ENCODE measurements at places on chromosomes 2 and 18.

GRCh38 chr2:72148837-72149555, 1.3 kb upstream of the CYP26B1 start:
- peak; percentile 79 for DNase-seq

DNA sequence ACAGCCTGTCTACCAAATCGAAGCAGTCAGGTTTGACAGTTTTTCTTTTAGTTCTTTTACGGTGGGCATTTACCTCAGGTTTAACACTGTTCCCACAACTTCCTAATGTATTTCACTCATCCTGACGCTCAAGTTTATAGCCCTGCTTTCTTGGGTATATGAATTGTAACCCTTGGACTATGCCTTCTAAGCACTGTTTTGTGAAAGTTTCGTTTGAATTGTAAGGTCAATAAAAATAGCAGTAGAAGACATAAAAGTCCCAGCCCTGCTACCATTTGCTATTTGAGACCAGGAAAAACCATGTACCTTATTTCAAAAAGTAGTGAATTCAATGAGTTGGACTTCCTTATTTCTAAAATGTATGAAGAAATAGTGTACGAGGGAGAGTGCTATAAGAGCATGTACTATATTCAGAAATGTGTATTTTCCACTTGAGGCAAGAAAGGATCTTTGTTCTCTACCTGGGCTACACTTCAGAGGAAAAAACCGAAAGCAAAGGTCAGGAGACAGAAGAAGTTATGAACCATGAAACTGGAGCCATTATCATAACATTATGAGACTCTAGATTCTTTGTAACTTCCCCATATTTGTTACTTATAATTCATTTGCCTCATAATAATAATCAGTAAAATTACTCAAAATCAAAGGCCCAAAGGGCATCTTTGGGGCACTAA, 1.9 kb upstream of the ZC3H15 start:
- no peak for DNase-seq

DNA sequence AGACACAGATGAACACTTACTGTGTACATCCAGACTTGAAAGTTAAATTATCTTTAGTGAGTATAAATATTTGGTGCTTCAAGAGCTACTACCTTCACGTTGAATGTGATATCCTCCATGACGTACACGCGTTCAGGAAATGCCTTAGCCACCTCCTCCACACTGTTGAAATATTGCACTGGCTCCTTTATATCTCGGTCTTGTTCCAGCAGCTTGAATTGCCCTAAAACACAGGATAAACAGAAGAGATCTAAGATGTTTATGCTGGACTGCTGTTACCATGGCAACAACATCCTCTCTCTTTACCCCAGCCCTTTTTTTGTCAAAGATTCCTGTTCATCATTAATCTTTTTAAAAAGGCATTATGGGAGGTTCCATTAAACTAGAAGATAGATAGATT, 120.3 kb downstream of the MEP1B start:
- DNase-seq: no peak

- DNase-seq: no peak
Measured at GRCh38 chr2:66775730-66776422, 341.0 kb downstream of the MEIS1 start.

DNA sequence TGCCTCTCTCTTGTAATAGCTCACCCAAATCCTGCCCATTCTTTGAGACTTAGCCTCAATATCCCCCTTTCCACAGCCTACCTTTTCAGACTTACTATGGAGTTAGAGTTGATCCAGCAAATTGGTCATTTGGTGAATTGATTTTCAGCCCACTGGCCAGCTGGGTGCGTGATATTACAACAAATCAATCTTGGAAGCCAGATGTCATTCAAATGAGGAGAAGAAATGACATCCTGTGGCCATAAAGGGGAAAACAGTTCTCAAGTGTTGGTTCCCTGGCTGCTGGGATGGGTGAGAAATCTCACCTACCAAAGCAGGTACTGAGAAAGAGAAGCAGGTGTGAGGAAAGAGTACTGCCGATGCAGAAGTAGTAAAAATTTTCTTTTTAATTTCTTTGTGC, 36.7 kb upstream of the FOXI3 start:
- DNase-seq: no peak

GRCh38 chr2:76953733-76954347, 568.3 kb downstream of the LRRTM4 start:
- DNase-seq: no peak

DNA sequence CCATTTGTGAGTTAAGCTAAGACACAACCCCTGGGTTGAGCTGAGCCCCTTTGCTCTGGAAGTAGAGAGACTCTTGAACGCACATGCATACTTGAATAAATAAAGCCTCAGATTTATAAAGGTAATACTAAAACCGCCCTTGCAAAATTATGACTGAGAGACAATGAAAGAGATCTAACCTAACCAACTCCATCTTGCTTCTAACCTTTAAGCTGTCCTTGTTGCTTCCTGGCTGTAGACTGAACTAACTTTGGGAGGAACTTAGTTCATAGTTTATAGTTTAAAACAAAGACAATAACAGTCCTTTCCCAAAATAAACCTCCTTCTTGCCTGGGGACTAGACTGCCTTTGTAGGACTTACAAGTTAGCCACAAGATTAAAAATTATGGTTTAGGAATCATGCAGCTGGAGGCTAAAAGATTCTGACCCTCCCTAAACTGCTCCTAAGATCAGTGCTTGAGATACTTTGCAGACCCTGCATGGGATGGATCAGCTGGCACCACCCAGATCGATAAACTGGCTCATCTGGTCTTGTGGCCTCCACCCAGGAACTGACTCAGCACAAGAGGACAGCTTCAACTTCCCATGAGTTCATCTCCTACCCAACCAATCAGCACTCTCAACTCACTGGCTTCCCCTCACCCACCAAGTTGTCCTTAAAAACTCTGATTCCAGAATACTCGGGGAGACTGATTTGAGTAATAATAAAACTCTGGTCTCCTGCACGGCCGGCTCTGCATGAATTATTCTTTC, 240.2 kb upstream of the SLC14A2 start:
- no peak for DNase-seq

DNA sequence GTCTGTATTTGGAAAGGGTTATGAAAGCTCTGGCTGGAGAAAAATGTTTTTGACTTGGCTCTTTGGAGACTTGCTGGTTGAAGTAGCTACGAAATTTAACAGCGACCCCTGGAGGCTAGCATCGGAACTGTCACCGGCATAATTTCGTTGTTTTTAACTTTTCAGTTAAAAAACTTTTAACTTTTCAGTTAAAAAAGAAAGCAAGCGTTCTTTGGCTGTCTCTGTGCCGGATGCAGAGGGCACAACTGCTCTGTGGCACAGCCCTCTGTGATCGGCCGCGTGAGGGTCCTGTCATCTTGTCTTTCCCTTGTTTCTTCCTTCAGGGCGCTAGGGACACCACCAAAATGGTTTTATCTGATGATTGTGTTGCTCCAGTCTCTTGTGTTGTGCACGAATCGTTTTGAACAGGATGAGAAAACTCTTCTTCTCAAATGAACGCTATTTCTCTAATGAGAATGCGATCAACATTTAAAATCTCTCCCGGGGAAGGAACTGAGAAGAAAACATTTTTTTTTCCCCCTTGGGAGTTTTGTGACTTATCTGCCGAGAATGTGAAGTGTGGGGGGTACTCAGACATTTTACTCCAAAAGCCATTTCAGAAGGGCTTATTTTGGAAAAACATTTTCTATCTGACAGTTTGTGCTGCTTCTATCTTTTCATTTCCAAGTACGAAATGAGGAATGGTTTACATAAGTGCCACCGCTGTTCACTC, 57.1 kb downstream of the ADCYAP1 start:
- no peak for DNase-seq

DNA sequence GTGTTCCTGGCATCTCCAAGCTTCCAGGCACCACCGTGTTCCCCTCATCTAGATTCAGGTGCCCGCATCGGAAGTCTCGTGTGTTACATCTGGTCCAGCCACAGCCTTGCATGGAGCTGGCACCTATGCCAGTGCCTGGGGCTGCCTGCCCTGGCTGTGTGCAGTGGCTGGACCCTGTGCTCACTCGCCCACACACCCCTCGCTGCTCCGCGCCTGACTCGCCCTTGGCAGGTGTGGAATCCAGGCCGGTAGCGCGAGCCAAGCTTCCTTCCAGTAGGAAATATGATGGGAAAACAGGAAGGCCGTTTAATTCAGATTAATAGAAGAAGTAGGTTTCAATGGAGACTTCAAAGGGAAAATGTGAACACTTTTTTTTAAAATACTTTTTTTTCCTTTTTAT, 78.0 kb downstream of the PTPN4 start:
- no peak for DNase-seq

GRCh38 chr2:98835831-98836385, 100.1 kb downstream of the CRACDL start:
- no peak for DNase-seq

DNA sequence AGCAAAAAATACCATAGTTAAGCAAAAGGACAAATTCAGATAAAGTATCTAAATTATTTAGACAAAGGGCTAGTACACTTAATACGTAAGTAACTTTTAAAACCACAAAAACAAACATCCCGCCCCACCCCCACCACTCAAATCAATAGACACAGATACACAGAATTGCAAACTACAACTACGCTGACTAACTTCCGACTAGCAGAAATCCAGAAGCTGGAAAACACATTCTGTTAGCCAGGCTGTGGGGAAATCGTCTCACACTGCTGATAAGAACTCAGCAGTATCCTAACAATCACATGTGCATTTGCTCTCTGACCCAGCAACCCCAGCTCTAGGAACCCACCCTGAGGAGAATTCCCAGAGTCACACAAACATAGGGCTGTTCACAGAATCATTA, 16.6 kb downstream of the FAM168B start:
- no peak for DNase-seq

GRCh38 chr2:96274355-96275056, 8.5 kb downstream of the CIAO1 start:
- no peak for DNase-seq

- DNase-seq: no peak
Measured at GRCh38 chr18:62596145-62597005, 73.5 kb downstream of the ZCCHC2 start.

All from cardiac septum (tissue), 1 donor.